Pulmonary artery endothelial cell (primary cell): ENCODE measurements at places on chromosomes 2 and 18. TPM values are rescaled to one million over a fixed set of nuclear protein-coding genes. Genes with fewer than 3 reads are reported as not detected.
A peak's percentile ranks its signal among the peaks of the same experiment; 100 is the strongest.

DNA sequence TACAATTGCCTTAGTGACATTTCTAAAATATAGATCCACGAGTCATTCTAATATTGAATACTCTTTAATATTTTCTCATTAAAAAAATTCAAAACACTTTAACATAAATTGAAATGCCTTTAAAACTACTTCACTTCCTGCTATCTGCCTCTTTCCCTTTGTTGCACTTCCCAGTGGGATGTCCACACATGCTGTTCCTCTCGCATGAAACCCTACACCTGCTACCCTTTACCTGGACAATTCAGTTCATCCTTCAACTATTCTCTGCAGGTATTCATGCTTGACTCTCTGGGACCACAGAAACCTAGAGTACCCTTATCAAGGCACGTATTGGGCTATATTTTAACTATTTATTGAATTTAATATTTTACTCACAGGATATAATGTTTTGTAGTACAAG is 373.3 kb upstream of the GALNT5 start:
- no peak for DNase-seq

GRCh38 chr2:135164431-135164830 is 112.3 kb downstream of the RAB3GAP1 start:
- peak; percentile 19 for DNase-seq

DNA sequence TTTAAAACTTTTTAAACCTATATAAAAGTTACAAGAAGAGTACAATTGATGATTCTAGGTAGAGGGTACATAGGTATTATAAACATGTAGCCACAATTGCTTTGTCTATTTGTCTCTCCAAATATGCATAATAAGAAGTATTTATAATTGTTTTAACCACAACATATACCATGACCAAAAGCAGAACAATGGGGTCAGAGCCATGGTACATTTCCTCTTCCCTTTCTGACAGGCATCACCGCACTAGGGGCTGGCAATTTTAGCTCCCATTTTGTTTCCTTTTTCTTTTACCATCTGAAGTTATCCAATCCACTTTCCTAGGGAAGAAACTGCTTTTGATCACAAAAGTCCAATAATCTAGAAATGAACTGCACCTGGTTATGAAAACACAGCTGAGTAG is 49.3 kb downstream of the TMX3 start:
- no peak for DNase-seq

DNA sequence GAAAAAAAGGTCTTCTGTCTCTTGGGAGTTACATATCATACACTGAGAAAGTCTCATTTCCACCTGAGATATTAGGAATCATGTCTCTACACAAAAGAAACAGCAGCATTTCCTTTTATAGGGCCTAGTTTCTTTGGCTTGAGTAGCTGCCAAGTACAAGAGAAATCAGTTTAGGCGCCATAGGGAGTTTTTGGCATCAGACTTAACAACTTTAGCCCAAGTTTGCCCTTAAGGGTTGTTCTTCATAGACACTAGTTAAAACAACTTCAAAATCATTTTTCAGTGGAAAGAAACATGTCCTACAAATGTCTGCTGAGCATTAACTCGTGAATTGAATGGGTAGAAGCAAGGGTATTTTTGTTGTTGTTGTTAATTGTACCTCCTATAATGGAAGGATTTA is 587.0 kb upstream of the DSEL start:
- DNase-seq, result no peak

DNA sequence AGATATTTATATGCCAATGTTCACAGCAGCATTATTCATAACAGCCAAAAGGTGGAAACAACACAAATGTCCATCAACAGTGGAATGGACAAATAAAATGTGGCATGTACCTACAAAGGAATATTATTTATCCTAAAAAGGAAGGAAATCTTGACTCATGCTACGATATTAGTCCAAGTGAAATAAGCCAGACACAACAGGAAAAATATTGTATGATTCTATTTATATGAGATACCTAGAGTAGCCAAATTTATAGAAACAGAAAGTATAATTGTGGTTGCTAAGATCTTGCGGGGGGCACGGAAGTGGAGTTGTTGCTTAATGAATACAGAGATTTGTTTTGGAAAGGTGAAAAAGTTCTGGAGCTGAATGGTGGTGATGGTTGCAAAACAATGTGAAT is 33.0 kb upstream of the CCDC150 start:
- peak; percentile 82 for DNase-seq

- no peak for DNase-seq
Measured at GRCh38 chr2:73092146-73092783, 20.5 kb downstream of the RAB11FIP5 start.

GRCh38 chr2:169716238-169716886 is 17.3 kb upstream of the KLHL23 start:
- DNase-seq, result no peak

TRABD2A gene
- total RNA-seq, result 0.59 and 0.92 TPM in 2 replicates

LDLRAD4 gene
- 1.5 and 1.6 TPM in 2 replicates for total RNA-seq

DDX18 gene
- total RNA-seq, result 55.9 and 69.6 TPM in 2 replicates

MFSD6 gene
- total RNA-seq, result 1.2 and 10.0 TPM in 2 replicates

SCN7A gene
- total RNA-seq, result not detected in 2 replicates

SP5 gene
- not detected in 2 replicates for total RNA-seq

ZAP70 gene
- not detected in 2 replicates for total RNA-seq
